ENCODE measurements at places on chromosomes 13 and 19.

DNA sequence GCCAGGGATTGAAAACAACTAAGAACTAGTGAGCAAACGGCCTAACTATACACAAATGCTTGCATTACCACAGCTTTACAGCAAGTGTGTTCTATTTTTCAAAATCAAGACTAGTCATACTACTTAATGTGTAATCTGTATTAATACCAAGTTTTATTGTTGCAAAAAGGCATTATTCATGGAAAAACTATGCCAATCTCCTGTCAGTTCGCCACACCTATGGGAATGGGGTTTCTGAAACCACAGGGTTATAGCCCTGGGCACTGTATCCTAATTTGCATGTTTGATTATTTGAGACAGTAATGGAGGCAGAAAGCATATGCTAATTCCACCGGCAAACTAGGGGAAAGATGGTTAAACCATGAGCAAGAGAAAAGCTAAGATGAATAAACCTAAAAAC, 14.3 kb downstream of the GAS6 start:
- DNase-seq: no peak

- no peak for DNase-seq
These were observed 248.5 kb downstream of the SLITRK1 start for GRCh38 chr13:83633746-83634145.

- DNase-seq: no peak
These were observed 877.0 kb downstream of the EFNB2 start for GRCh38 chr13:105658431-105658830.

GRCh38 chr19:55341171-55341588, 1.5 kb downstream of the KMT5C start:
- peak; percentile 97 for DNase-seq
